ENCODE measurements at places on chromosomes 13 and 19. TPM values are rescaled to one million over a fixed set of nuclear protein-coding genes. Genes with fewer than 3 reads are reported as not detected.

- no peak for DNase-seq
Observed at GRCh38 chr19:44598355-44598754, 15.0 kb upstream of the IGSF23 start.

DNA sequence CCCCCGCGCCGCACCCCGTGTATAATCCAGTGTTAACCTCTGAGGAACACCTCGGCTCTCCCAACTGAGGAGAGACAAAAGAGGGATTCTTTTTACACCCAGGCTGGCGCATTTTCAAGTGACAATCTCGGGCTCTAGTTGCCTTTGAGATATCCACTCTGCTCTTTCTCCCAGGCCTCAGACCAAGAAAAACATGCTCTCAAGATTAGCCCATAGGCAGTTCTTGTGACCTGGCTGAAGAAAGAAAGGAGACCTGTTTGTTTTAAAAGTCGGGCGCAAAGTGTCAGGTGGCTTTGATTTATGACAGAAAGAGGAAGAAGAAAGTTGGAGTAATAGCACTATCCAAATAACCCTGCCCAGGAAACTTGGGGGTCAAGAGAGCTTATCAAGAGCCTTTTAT is 27.3 kb downstream of the SHISA2 start:
- no peak for DNase-seq

DNA sequence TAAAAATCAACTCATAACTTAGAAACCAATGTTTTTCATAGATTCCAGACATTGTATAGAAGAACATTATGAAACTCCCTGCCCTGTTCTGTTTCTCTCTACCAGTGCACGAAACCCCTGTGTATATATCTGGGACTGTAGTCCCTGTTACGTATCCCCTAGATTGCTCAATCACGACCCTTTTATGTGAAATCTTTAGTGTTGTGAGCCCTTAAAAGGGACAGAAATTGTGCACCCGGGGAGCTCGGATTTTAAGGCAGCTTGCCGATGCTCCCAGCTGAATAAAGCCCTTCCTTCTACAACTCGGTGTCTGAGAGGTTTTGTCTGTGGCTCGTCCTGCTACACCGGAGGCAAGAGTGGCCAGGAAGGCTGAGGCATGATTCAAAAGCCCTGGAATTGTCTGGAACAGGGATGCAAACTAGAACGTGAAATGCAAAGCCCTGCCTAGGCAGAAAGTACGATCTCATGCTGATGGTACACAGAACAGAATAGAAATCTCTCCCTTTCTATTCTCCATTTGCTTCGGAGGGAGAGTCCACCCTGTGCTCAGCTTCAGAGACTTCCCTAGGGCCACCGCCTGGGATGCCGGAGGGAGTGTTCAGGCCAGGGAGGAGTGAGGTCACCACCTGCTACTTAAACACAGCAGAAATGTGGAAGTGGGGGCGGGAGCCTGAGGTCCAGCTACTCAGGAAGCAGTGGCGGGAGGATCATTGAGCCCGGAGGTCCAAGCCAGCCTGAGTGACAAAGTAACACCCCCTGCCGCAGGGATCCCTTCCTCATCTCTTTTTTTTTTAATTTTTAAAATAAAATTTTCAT is 758 bp upstream of the ZNF888 start:
- DNase-seq = peak; percentile 41

DNA sequence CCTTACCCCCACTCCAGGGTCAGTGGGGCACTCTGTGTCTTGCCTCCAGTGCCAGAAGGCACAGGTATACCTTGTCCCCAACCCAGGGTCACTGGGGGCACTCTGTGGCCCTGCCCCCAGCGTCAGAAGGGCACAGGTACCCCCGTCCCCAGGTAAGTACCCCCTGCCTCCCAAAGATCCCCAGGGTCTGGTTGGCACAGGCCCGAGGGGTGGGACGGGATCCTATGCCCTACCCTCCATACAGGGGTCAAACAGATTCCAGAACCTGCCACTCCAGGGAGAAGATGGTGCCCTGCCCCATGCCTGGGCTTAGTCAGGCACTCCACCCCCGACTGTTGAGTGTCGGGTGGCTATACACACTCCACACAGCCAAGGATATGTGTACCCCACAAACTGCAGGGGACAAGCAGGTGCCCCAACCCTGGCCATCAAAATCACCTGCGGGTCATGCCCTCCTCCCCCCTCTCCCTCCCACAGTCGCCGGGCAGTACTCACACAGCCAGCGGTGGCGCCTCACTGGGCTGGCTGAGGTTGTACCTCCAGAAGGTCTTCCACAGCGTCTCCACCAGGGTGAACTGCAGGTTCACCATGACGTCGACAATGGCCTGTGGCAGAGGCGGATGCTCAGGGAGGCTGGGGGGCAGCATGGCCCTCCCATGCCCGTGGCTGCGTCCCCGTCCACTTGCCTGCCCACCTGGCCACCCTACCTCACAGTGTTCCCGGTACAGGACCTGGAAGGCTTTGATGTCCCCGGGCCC is 13.8 kb downstream of the DCAF15 start:
- no peak for DNase-seq

DNA sequence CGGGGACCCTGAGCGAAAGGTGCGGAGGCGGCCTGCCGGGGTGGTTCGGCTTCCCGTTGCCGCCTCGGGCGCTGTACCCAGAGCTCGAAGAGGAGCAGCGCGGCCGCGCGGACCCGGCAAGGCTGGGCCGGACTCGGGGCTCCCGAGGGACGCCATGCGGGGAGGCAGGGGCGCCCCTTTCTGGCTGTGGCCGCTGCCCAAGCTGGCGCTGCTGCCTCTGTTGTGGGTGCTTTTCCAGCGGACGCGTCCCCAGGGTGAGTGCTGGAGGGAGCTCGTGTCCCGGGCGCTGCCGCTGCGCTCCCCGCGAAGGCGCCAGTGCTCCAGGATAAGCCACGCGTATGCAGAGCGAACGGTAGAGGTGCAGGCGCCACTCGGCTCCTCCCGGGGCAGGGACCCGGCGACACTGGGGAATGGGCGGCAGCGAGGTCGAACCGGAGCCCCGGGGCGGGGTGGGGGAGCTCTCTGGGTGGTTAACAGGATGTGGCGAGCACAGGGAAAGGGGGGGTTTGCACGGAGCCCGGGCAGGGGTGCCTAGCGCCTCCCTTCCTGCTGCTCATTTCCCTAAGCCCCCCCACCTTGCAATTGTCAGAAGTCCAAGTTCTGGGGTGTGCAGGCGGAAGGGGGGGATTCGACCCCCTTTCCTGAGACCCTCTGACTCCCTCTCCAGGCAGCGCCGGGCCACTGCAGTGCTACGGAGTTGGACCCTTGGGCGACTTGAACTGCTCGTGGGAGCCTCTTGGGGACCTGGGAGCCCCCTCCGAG is at the start of gene IL27RA:
TSS of gene IL27RA (plus strand) at position 44 of the 762 bp plus-strand sequence. CDS start at position 155, 111 bp downstream.
- DNase-seq = peak; percentile 61

GRCh38 chr13:38862443-38862842 is 128.2 kb downstream of the STOML3 start:
- no peak for DNase-seq

DNA sequence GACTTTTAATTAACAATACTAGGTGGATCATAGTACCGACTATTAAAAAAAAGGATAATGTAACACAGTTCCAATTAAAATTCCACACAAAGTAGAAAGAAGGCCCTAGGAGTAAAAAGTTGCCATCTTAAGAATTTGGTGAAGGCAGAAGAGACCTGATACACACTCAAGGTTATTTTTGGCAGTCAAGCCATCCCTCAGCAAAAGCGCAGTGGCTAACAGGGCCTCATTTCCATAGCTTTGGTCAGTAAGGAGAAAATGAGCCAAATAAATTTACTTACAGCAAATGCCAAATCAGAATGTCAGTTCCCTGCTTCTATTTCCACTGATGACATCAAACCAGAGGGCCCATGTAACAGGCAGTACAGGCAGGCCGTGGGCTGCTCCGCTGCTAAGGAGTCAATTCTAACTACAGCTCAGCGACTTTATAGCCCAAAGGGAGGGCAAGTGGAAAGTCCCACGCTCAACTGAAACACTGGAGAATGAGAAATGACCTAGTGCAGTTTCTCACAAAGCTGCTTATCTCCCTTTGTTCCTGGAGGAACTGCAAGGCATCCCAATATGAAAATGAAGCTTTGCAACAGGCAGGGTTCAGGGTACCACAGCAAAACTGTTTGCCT is 6.3 kb downstream of the ARGLU1 start:
- DNase-seq = peak; percentile 35

- DNase-seq = no peak
Observed at GRCh38 chr13:111344471-111345191, 24.2 kb downstream of the TEX29 start.

DNA sequence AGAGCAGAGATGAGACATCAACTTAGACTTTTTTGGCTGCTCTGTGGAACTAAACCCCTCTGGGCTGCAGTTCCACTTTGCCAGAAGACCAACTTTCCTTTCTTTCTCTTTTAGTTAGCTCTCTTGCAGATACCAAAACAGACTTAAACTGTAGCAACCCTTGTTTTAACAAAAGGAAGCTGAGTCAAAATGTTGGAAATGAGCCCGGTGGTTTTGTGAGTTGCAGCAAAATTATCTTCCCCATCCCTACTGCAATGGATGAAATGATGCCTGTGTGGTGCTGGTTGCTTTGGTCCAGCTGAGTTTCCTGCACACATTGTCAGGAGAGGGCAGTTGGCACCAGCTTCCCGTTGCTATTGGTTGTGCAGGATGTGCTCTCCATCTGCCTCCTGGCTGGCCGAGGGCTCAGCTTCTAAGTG is 115.3 kb downstream of the LRCH1 start:
- peak; percentile 78 for DNase-seq

DNA sequence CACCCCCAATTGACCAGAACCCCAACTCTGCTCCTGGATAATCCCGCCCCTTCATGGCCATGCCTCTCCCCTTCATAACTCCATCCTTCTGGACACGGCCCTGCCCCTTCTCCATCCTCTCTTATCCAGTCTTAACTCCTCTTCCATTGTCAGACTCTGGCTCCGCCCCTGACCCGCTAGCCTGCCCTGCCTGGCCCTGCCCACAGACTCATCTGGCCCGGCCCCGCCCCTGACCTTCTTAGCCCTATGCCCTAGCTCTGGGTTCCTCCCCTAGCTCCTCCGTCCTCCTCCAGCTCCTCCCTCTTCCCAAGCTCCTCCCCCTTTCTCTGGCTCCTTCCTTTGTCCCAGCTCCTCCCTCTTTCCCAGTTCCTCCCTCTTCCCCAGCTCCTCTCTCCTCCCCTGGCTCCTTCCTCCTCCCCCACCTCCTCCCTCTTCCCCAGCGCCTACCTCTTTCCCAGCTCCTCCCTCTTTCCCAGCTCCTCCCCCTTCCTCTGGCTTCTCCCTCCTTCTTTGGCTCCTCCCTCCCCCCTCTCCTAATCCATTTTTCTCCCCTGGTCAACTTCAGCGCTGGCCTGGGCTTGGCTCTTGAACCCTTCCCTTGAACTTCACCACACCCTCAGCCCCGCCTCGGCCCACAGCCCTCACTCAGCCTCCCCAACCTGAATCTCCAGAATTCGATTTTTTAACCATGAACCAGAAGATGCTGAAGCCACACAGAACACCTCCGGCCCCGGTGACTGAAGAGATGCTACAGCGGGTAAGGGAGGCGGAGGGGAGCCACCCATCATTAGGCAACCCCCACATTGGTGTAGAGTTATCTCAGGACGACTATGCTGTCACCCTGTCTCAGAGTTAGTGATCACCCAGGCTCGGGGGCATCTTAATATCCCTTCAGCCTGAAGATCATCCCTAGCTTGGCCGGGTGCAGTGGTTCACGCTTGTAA is 9.2 kb upstream of the ZNF358 start:
- DNase-seq = peak; percentile 72

- no peak for DNase-seq
Observed at GRCh38 chr19:49939721-49940481, 10.6 kb upstream of the NUP62 start.

GRCh38 chr13:77697217-77698103 is at the start of gene SLAIN1:
SLAIN1 (plus strand) TSS chr13:77697687; CDS start chr13:77697914, 227 bp downstream.
- no peak for DNase-seq

DNA sequence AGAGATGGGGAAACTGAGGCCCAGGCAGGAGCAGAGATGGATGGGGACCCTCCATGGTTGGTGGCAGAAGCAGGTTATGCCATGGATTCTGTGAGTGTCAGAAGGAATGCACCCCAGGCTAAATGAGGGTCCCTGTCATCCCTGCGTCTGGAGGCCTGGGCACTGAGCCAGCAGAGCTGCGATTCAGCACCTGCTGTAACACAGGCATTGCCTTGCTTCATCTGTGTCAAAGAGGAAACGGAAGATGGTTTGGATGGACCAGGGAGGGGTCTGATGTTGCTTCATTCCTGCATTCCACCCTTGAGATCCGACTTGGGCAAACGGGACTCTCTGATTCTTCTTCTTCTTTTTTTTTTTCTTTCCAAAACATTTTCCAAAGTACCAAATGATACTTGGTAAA is 1.2 kb downstream of the C5AR1 start:
- DNase-seq = no peak

DNA sequence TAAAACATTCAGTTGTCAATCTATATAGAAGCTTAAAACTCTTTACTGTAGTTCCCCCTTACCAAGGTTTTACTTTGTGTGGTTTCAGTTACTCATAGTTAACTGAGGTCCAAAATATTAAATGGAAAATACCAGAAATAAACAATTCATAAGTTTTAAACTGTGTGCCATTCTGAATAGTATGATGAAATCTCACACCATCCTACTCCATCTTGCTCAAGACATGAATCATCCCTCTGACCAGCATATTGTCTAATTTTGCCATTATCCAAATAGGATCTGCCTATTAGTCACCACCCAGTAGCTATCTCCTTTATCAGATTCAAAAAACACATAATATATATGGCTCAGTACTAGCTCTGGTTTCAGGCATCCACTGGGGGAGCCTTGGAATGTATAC is 22.4 kb downstream of the ZNF571 start:
- peak; percentile 63 for DNase-seq

- DNase-seq = no peak
Observed at GRCh38 chr19:18193388-18194180, 566 bp downstream of the MPV17L2 start.

DNA sequence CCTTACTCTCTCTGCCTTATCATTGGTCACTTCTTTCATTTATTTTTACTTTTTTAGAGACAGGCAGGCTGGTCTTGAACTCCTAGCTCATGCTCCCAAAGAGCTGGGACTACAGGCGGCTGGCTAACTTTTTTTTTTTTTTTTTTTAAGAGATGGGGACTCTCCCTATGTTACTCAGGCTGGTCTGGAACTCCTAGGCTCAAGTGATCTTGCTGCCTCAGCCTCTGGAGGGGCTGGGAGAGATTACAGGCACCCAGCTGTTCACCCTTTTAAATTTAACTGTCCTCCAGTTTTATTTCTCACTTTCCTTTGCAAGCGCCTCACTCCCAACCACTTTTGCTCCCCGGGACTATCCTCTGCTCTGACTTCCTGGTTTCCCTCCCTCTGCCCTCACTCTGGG is 5.6 kb upstream of the CLDN10 start:
- DNase-seq = no peak

GRCh38 chr19:38165335-38165734 is 58.7 kb downstream of the DPF1 start:
- no peak for DNase-seq

- DNase-seq = peak; percentile 5
Observed at GRCh38 chr13:70960841-70961443, 852.7 kb upstream of the KLHL1 start.

Gene RDH8
- total RNA-seq = not detected

Gene RNF225
- 0.42 TPM for total RNA-seq

Gene SHISA7
- total RNA-seq = not detected

Gene PNMA8B
- 0.67 TPM for total RNA-seq

Gene GNG7
- under 0.01 TPM for total RNA-seq

Gene KCTD4
- total RNA-seq = 0.83 TPM

Gene N4BP2L2
- 99.0 TPM for total RNA-seq

Gene ZNF799
- total RNA-seq = 1.0 TPM
